ENCODE measurements at places on chromosomes 3 and 15. TPM values are rescaled to one million over a fixed set of nuclear protein-coding genes. Genes with fewer than 3 reads are reported as not detected.

DNA sequence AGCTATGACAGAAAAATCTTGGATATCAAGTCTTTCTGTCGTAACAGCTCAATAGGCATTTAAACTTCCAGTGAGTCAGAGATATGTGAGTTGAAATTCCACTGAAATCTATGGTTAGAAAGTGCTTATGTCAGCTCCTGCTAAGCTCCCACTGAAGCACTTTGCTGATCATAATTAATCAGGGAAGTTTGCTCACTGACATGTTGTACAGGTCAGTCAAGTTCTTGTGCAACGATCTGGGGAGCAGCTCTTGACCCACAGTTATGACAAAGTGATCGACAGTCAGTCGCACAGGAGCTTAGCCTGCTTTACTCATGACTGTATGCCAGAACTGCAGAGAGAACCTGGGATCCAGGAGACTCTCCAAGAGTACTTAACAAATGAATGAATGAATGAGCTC, 453.5 kb downstream of the SOX2 start:
- no peak for DNase-seq

GRCh38 chr3:15872807-15873206, 75.0 kb upstream of the ANKRD28 start:
- no peak for DNase-seq

DNA sequence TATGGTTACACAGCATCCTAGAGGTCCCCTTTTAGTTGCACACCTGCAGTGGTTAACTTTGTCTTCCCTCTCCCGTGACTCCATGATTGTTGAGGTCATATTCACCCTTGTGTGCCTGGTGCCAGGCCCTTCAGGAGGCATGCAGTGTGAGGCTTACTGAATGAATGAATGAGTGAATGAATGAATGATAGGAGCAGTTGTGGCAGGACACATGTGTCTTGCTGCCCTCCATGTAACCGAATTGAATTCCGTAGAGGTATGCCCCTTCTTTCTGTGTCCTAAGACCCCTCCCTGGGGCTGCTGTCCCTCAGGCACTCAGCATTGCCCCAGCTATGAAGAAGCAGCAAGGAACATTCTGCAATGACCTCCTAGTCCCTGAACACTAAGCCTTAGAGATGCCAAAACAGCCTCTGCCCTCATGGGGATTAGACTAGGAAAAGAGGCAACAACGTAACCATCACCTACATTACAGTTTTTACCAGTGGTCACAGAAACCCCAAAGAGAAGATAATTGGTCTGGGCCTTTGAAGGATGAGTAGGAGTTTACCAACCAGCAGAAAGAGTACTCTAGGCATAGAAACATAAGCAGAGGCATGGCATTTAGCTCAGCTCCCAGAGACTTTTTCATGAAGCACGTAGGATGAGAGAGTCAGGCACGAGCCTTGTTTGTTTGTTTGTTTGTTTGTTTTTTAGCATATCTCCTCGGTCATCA, 22.5 kb upstream of the CPNE9 start:
- DNase-seq = no peak

DNA sequence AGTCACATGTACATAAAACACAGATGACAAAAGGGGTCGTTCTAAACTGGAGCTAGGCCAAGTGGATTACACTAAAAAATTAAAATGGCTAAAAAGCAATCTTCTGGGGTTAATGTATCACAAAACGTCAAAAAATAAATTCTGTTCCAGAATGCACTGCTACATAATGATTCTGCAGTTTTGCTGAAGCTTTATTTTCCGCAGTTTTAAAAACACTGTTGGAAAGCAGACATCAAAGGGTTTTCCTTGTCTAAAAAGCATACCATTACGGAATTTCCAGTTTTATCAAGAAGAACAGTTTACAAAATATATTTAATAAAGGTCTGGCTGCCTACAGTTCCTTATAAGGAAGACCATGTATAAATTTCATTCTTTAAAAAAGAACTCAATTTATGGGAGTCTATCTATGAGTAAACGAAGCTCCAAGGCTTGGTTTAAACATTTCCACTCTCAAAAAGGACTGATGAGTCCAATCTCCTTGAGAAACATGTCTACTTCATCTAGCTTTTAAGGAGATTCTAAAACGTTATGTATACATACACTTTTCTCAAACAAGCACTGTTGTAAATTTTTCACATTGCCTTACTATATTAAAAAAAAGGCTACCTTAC, 1.3 kb downstream of the DMXL2 start:
- DNase-seq = no peak

SPTSSB gene
- 0.19 TPM for total RNA-seq

CYP19A1 gene
- 16.2 TPM for total RNA-seq

AHSG gene
- total RNA-seq = not detected

IQCF5 gene
- total RNA-seq = not detected

All from omental fat pad (tissue), 4 donors.